ENCODE measurements at places on chromosomes 5 and 9.

GRCh38 chr5:112869948-112870347, 8.9 kb downstream of the SRP19 start:
- peak; percentile 47 for DNase-seq

- no peak for DNase-seq
Observed at GRCh38 chr9:134275375-134275774, 50.9 kb upstream of the RXRA start.

- no peak for DNase-seq
Observed at GRCh38 chr9:33154371-33154770, 12.8 kb downstream of the B4GALT1 start.

DNA sequence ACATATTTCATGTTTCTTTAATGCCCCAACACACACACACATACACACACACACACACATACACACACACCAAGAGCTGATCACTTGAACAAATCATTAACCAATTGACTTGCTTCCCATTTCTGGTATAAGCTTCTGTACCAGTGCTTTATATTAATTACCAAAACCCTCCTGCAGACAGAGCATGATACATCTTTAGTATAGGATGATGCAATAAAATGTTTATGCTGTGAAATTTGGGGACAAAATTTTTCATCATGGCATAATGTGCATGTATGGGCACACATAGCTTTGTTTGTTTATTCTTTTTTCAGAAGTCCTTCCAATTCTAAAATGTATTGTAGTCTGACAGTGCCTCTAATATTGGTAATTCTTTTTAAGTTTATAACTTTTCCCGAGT, 34.5 kb downstream of the SLC1A3 start:
- DNase-seq = no peak

GRCh38 chr9:106576232-106576760, 286.7 kb upstream of the ZNF462 start:
- no peak for DNase-seq

DNA sequence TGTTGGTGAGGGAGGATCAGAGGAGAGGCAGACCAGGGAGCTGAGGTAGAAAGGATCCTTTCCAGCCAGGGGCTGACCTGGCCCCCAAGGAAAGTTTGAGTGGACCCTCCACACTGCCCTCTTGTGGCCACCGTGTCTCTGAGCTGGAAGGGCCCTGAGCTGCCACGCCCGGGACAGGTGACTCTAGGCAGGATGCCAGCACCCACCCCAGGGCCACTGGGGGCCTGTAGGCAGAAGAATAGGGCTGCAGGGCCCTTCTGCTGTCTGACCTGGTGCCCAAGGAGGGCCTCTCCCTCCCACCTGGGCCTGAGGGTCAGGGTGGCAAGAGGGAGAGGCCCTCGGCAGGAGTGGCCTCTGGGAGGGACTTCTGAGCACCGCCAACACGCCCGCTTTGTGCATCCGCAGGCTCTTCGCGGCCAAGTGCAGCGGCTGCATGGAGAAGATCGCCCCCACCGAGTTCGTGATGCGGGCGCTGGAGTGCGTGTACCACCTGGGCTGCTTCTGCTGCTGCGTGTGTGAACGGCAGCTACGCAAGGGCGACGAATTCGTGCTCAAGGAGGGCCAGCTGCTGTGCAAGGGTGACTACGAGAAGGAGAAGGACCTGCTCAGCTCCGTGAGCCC, 76.8 kb downstream of the LMX1B start:
- peak; percentile 62 for DNase-seq

- DNase-seq = no peak
Observed at GRCh38 chr9:36143245-36143641, 6.7 kb downstream of the GLIPR2 start.

DNA sequence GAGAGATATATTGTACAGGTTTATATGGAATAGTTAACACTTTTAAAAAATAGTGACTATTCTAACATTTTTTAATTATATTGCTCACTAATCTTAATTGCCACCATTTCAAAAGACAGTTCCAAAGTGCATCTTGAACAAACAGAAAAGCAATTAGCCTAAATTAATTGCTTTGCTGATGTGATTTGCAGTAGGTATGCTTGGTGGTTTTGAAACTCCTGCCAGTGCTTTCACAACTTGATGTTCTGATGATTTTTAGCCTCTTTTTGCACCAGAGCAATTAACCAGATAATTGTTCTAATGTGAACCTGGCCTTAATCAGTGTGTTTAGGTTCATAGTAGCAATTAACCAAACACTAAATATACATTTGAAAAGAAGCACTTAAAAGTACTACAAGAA, 207.6 kb downstream of the FBXL17 start:
- DNase-seq = no peak

DNA sequence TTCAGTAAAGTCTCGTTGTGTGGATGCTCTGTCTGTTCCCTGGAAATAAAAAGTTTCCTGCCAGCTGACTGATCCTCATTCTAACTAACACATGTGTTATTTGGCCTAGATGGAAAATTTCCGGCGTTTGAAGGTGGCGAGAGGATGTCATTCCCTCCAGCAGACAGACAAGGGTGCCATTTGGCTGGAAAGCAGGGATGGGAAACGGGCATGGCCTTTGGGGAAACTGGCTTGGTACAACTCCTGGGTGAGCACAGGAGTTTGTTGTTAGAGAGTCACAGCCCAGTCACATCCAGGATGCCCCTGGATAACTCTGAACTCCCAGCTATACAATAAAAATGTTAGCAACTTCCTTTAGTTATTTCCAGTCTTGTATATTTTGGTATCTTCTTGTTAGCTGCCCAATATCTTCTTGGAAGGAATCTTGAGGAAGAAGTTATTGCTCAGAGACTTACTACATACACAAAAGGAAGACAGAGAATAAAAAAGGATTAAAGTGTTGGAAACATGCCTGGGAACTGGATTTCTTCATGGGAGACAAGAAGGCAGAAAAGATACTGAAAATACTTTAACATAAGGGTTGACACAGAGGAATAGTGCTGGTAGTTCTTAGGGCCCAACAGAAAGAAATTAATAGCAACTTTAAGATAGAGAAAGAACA, 41.9 kb downstream of the TEK start:
- DNase-seq = no peak

GRCh38 chr5:124263680-124264491, 482.6 kb downstream of the ZNF608 start:
- DNase-seq = no peak

DNA sequence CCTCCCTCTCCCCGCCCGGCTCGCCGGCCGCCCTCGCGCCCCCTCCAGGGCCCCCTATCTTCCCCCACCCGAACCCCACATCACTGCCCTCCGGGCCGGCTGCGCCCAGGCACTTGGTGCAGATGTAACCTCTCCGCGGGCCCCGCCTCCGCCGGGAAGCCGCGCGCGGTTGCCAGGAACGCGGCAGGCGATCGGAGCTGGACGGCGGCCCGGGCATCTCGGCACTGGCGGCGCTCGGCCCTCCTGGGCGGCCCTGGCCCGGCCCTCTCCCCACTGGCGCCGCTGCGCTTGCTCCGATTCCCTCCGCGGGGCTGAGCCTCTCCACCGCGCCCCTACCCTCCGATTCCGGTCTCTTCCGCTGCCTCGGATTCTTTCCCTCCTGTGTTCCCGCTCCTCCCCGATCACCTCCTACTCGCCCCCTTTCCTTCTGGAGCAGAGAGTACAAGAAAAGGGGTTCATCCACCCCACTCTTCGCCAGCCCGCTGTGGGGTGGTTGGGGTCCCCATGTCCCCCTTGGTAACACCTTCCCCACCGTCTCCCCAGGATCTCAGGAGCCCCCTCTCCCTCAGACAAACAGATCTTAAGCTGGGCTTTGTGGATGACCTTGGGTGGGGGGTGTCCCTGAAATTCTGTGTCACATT, 70.6 kb downstream of the C9orf50 start:
- no peak for DNase-seq

DNA sequence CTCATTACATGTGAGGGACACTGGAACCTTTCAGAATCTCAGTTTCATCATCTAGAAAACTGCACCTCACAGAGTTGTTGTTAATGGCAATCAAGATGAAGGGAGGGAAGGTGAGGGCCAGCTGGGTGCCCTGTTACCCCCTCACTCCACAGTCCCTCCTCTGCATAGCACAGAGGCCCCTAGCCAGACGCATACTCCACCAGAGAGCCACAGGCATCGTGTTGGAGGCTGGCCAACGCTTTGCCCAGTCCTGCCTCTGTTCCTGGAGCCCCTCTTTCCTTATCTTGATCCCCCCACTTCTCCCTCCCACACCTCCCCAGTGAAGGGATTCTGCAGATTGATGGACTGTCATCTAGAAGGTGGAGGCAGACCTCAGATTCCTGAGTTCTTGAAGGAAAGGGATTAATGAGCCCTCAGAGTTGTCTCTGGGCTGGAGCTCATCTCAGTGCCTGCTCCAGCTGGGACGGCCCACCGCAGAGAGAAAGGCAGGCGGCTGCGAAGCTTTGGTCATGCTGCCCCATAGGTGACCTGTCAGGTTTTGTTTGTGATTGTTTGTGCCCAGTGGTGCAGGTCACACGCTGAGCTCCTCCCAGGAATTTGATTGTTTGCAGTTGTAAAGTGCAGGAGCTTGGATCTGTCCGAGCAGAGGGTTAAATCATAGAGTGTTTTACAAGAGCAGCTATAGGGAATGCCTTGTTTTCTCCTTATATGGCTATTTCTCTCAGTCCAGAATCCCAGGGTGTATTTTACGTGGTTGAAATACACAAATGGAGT, 487.3 kb downstream of the CCDC171 start:
- DNase-seq = no peak
